ENCODE measurements at places on chromosomes 16 and 17.

- DNase-seq, result no peak
Measured at GRCh38 chr16:60217787-60218186, 1483.7 kb upstream of the GOT2 start.

GRCh38 chr17:32846143-32846542 lies 30.8 kb downstream of the MYO1D start:
- no peak for DNase-seq

DNA sequence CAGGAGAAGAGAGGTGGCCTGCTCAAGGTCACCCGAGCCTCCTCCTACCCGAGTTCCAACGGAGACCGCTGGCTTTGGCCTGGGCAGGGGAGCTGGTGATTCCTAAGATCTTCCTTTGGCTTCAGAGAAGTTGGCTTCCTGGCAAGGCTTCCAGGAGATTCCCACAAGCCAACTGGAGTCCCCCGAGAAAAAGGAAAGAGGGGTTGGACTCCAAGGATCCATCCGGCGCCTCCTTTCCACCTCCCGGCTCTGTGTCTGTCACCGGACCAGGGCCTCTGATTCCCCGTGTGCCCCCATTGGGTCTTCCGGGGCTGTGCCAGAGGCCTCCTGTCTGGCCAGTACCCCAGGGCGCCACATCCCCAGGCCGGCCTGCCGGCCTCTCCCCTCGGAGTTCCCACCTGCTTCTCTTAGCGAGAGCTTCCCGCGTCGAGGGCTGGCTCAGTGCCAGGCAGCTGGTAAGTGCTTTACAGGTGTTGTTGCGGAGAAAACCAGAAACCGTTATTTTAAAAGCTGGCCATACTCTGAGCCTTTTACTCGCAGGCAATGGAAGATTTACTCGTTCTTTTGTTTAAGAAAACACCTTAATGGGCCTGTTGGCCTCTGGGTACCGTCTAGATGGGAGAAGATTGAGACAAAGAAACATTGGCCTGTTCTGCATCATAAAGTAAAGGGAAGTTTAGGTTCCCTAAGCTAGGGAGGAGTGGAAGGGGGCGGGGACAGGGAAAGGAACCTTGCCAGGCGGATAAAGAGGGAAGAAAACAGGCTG lies 258.4 kb upstream of the SDK2 start:
- no peak for DNase-seq

- DNase-seq, result no peak
Measured at GRCh38 chr17:172401-172800, 9.0 kb downstream of the DOC2B start.

DNA sequence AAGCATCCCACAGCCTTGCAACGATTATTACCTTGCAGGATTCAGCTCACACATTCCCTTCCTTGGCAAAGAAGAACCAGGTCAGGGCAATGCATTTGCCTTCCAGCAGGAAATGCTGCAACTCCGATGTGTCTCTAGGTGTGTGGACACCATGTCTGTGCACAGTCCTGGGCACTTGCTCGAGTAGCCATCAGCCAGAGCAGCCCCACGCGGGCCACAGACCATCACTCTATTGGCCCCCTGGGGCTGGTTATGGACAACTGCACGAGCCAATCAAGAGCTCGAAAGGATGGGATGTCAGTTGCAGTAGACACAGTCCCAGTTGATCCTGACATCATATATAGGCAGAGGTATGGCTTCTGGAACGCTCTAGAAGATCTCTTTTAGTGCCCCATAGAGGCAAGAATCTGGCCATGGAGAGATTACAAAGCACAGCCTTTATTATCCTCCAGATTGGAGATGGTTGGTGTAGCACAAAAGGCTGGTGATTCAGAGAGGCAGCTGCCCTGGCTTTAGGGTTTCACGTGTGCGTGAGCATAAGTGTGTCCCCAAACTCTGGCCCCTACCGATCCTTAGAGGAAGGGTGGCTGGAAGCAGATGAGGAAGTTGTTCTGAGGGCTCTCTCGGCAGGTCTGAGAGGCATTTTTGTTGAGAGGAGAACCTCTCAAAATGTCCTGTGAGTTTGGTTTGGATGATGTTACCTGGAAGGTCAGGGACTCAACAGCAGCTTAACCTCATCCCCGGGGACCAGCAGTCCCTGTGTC lies 403.8 kb downstream of the SEC14L1 start:
- DNase-seq, result no peak

Data from NCI-H2081 treated with DMSO at 0.1 percent for 48 hours (cell line).